ENCODE measurements at places on chromosomes 2 and 18. TPM values are rescaled to one million over a fixed set of nuclear protein-coding genes. Genes with fewer than 3 reads are reported as not detected.

DNA sequence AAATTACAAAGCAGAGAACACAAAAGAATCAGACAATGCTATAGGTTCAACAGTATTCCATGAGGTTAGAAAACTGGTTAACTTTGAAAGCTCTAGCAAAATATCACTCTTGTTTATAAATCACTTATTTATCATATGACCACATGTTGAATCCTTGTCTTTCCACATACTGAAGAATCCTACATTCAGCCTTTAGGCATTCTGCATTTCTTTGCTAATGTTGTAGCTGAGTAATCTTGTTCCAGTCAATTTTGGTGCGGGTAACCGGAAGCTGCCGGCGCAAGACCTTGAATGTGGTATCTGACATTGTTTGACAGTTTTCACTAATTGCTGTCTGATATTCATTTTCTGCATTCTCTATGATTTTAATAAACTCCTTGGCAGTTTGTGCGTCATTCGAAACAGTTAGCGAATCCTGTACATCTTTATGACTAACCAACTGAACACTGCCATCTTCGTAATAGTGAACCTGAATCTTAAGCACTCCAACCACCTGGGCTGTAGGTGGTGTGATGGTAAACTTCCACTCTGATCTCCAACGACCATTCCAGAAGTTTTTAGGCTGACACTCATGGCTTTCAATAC, 154.1 kb downstream of the BAZ2B start:
- DNase-seq = no peak

DNA sequence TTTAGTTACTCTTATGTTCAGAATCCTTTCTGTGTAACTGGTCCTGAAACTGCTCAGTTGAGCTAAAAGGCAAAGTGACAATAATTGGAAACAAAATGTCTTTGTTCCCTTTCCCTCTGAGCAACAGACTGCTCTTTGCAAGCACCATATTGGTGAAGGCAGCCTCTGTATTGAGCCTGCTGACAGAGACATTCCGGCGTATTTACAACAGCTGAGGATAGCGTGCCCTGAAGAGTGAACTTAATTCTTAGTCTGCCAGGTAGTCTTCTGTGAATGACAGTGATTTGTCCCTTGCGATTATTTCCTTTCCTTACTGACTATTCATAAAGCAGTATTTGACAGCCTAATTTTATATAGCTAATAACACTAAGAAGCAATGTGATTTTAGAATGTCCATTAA, 239.1 kb downstream of the CPS1 start:
- DNase-seq = peak; percentile 67

GRCh38 chr2:236882930-236883329, 202.8 kb upstream of the COPS8 start:
- DNase-seq = no peak

DNA sequence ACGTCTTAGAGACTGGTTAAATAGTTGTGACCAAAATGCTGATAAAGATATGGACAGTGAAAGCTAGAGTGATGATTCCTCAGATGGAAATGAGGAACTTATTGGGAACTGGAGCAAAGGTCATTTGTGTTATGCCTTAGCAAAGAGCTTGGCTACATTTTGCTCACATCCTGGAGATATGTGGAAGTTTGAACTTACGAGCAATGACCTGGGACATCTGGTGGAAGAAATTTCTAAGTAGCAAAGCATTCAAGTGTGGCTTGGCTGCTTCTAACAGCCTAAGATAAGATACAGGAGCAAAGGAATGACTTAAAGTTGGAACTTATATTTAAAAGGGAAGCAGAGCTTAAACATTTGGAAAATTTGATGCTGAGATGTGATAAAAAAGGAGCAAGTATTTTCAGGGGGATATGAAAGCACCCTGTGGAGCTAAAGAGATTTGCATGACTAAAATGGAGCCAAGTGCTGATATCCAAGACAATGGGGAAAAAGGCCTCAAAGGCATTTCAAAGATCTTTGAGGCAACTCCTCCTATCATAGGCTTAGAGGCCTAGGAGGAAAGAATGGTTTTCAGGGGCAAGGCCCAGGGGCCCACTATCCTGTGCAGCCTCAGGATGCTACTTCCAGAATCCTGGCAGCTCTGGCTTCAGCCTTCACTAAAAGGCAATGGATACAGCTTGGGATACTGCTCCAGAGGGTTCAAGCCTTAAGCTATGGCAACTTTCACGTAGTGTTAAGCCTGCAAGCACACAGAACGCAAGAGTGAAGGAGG, 124.1 kb upstream of the KLHL14 start:
- no peak for DNase-seq

DNA sequence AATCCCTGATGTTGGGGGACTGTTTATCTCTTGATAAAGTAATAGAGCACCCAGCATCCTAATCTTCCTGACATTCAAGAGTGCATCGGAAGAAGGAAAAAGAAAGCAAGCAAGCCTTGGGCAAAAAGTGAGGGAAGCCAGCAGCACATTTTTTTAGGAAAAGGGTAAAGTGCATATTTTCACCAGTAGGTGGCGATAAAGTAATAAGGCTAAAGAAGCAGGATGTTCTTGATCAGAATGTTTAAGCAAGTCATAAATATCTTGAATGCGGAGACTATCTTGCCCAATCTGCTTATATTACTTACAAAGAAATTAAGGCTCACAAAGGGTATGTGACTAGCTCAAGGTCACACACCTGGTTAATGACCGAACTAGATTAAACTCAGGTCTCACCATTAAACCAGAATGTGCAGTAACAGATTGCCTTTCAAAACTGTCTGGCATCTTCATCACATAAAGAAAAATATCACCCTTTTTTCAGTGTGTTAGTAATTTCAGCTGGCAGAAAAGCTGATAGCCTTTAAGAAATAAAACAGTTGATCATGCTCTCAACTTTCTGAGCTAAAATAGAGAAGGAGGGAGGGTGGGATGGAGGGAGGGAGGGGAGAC, 83.8 kb downstream of the VIT start:
- DNase-seq = peak; percentile 76

DNA sequence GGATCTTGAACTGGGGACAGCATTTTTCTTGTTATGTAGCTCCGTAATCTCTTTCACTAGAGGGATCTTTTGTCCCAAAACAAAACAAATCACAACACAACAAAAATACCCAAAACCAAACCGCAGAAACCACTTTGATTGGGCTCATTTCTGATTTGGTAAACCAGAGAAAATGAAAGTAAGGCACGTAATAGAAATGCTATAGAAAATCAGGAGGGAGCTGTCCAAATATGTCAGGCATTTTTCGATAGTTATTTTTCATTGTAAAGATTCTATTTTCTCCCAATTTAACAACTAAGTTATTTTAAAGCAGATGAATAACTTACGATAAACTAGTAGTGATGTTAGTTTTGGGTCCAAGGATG, 406.5 kb downstream of the XIRP2 start:
- DNase-seq = no peak

DNA sequence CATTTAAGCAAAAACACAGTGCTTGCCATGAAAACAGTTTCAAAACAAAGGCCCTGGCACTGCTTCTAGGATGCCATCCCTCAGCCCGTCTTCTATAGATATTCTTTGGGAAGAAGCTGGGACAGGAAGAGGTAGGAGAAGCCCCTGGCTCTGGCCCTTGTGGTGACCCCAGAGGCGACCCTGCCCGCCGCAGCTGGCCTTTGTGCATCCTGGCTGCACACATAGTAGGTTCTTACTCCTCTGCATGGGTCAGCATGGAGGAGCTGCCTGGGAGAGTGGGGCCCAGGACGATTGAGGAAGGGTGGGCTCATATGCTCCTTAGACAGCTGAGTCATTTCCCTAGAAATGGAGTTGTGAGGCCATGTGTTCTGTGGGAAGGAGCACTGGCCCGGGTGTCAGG, 44.4 kb upstream of the OTOF start:
- no peak for DNase-seq

DNA sequence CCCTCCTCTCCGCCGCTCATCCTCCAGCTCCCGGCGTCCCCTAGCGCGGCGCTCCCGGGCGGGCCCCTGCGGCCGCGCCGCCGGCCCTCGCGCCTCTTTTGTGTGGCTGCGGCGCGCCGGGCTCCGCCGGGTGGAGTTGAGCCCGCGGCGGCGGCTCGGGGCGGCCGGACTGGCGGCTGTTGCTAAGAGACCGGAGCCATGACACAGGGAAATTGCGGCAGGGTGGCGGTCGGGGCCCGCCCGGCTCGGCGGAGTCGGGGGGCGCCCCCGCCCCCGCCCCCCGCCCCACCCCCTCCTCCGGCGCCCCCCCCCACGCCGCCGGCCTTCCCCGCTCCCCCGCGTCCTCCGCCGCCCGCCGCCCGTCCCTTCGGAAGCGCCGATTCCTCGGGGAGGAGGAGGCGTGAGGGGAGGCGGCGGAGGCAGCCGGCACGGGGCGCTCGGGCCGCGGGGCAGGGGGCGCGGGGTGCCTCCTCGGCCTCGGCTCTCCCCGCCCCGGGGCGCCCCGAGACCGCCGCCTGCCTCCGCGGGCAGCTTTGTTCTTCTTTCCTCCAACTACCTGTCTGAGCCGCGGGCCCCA, at the start of gene TMEM200C:
Gene TMEM200C, minus strand, starts transcription at position 224 of the 577 bp plus-strand sequence. CDS start 3,459 bp downstream, outside the sequence.
- no peak for DNase-seq

- no peak for DNase-seq
Measured at GRCh38 chr2:112906276-112906675, 4.7 kb upstream of the IL37 start.

DNA sequence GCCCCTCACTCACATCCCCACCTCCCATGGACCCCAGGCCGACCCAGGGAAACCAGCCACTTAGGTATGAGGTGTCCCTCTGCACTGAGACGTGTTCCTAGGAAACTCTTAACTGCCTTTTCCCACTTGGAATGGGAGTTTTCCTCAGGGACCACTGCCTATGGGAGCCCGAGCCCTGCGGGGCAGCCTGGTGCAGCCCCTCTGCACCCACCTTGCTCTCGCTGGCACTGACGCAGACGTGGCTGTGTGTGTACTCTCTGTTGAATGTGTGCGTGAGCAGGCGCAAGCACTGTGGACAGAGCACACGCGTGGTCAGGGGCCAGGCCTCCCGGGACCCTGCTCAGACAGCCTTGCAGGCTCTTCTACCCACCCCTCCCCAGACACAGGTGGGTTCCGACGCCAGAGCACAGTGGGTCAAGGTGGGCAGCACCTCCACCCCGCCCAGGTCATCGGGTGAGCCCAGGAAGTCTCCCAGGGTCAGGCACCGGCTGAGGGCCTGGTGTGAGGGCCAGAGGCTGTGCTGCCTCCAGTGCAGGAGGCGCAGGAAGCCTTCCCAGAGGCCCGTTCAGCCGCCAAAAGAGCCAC, 30.0 kb downstream of the AQP12A start:
- no peak for DNase-seq

- DNase-seq = no peak
Measured at GRCh38 chr2:205609113-205609512, 73.2 kb upstream of the NRP2 start.

DNA sequence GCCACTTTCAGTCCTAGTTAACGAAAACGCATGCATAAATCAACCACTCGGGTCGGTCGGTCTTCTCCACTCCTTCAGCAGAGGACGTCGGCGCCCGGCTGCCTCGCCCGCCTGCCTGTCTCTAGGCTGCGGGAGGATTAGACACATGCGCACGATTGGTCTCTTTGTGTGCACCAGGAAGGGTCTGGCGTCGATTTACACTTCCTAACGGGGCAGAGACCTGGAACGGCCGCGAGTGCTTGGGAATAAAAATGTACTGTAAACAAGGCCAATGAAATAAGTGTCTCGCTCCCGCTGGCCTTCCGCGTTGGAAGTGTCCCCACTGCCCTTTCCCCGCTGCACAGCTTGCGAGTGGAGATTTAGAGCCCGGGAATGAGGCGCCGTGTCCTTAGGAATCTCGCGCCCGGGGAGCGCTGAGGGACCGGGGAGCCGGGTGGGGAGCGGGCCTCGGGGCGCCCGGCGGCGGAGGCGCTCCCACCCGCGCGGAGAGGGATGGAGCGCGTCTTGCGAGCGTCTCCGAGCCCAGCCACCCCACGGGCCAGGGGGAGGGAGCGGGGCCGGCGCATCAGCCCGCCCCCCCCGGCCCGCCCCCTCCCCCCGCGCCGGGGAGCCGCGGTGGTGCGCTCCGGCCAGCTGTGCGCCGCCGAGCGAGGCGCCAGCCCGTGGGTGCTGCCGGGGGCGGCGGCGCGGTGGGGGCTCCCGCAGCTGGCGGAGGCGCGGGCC, at the start of gene DOK6:
Gene DOK6, plus strand, starts transcription at position 636 of the 723 bp plus-strand sequence.
- peak; percentile 62 for DNase-seq

- DNase-seq = peak; percentile 5
Measured at GRCh38 chr2:126303113-126303512, 352.8 kb upstream of the GYPC start.

- DNase-seq = no peak
Measured at GRCh38 chr2:151067658-151068369, 193.8 kb downstream of the RBM43 start.

DNA sequence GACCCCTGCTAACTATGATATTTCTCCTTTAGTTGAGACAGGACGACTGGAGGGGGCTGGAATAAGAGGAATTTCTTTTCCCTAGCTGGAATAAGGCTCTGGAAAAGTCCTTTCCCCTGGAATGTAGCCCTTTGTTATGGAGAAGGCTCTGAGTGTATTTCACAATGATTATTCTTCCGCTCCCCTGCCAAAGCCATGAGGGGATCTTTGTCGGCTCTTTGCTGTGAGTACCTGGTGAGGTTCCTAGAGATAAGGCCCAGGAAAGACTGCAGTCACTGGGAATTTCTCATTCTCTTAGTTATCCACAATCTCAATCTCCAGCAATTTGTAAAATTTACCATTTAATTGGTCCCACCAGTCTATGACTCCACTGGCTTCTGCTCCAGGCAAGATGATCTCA, 340.2 kb upstream of the HNRNPA3 start:
- no peak for DNase-seq

GRCh38 chr2:216789081-216789480, 70.8 kb downstream of the TNP1 start:
- no peak for DNase-seq

- no peak for DNase-seq
Measured at GRCh38 chr2:25938345-25938744, 44.0 kb downstream of the KIF3C start.

DNA sequence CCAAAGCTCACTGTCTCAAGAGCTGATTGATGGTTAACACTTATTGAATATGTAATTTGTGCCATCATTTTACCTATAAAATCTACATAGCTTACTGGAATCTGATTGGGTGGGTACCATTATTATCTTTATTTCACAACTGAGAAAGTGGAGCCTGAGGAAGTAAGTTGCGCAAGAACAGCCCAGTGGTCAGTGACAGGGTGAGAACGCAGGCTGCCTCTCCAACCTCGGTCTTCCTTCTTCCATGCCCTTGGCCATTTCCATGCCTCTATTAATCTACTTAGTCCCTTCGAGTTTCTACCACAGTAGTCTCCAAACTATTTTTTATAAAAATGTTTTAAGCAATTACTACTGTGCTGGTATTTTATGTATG, 390.9 kb upstream of the VWC2L start:
- DNase-seq = no peak

The KCNS3 gene
- 35.0 TPM for total RNA-seq

The USP37 gene
- total RNA-seq = 6.0 TPM

The RSAD2 gene
- 0.48 TPM for total RNA-seq

The MC4R gene
- total RNA-seq = not detected

The CMPK2 gene
- 3.8 TPM for total RNA-seq

The MRPS5 gene
- total RNA-seq = 114 TPM

The SERPINE2 gene
- 109 TPM for total RNA-seq

The CYP27C1 gene
- total RNA-seq = 0.26 TPM

The CYS1 gene
- 0.29 TPM for total RNA-seq

The TRAF3IP1 gene
- total RNA-seq = 6.3 TPM

The SLC25A52 gene
- not detected for total RNA-seq

The RNF152 gene
- 9.6 TPM for total RNA-seq

The GLI2 gene
- 0.16 TPM for total RNA-seq

The NMUR1 gene
- total RNA-seq = 0.18 TPM

The SERPINB13 gene
- total RNA-seq = not detected

The SPHKAP gene
- total RNA-seq = not detected

The RIT2 gene
- not detected for total RNA-seq
